Non-pigmented ciliary epithelial cell (primary cell): ENCODE measurements at places on chromosomes 13 and 19.

- peak; percentile 13 for DNase-seq
These were observed 787.7 kb downstream of the UQCRFS1 start for GRCh38 chr19:28425046-28425931.

GRCh38 chr13:96898212-96898611 lies 96.1 kb downstream of the OXGR1 start:
- DNase-seq = peak; percentile 34

DNA sequence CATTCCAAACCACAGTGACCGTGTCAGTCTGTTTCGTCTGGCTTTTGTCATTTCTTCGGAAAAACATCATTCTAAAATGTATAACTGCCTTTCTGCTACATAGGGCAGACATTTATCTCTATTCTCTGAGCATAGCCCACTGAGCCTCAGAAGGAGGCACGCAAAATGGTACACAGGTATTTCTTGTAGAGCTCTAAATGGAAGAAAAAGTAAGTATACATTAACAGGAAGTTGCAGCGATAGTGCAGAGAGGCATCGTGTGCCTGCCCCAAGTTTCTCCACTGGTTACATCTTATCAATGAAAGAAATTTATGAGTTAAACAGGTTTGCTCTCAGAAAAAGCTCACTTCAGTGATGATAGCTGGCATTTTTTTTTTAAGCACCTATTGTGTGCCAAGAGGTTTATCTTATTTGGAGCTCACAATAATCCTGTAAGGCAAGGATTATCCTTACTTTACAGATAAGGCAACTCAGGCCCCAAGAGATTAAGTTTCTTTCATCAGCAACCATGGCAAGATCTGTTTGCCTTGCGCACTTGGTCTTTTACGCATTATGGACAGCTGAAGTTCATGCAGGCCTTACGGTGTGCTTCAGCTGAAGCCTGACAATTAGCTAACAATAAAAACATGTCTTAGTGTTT lies 1.2 kb upstream of the RCBTB2 start:
- DNase-seq = no peak

DNA sequence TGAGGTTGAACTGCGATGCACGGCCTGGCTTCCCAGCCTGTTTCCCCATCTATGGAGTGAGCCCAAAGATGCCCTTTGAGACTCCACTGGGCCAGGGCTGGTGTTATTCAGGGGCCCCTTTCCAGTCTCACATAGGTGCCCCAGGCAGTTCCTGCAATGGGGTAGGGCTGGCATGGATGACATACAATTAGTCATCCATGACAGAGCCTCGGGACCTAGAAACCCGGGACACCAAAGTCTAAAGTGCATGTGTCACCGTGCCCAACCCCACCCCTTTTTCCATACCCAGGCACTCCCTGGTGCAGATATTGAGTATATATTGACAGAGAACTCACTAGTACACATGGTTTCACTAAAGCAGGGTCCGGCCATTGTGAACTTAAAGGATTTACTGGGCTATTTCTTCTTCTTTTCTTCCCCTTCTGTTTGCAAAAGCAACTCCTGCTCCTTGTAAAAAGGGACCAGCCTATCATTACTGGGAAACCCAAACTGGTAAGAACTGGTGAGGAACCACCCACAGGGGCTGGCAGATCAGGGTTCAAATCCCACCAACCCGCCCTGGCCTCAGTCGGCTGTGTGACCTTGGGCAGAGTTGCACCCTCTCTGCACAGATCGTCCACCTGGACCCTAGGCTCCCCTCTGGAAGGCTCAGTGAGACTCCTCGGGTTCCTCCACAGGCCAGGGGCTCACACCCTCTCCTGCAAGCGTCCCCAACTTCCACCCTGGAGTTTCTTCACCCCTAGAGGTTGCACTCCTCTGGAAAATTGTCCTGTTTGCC lies 2.7 kb downstream of the B3GNT3 start:
- DNase-seq = no peak

- DNase-seq = no peak
These were observed at the start of gene CGB7 for GRCh38 chr19:49057636-49058234. Gene CGB7 (minus strand): TSS chr19:49057749. CDS start chr19:49055375, 2,374 bp downstream.

DNA sequence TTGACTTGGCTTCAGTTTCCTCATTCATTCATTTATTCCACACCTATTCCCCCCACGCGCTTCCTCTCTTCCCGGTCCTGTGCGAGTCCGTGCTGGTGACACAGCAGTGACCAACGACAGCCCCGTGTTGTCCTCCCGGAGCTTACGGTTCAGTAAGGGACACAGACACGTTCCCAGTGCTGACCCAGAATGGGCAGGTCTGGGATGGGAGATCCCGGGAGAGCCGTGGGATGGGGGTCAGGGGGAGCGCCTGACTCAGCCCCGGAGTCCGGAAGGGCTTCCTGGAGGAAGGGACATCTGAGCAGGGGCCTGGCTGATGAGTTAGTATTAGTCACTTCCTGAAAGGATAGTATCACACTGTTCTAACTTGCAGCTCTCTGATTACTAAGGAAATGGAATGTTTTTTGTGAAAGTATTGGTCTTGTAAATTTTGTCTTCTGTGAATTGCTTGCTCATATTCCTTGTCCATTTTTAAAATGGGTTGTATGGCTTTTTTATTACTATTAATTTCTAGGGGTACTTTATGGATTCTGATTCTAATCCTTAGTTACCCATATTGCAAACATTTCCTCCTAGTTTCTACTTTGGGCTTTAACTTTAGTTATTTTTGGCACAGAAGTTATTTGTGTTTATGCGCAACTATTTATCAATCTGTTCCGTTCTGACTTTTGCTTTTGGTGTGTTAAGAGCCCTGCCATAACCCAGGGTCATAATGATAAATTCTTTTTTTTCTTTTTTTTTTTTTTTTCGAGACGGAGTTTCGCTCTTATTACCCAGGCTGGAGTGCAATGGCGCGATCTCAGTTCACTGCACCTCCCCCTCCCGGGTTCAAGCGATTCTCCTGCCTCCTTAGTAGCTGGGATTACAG lies 708 bp upstream of the ERCC1 start:
- peak; percentile 90 for DNase-seq

GRCh38 chr13:48976576-48977285 lies 1.0 kb downstream of the FNDC3A start:
- no peak for DNase-seq

GRCh38 chr13:28564030-28564429 lies 69.1 kb upstream of the FLT1 start:
- no peak for DNase-seq

DNA sequence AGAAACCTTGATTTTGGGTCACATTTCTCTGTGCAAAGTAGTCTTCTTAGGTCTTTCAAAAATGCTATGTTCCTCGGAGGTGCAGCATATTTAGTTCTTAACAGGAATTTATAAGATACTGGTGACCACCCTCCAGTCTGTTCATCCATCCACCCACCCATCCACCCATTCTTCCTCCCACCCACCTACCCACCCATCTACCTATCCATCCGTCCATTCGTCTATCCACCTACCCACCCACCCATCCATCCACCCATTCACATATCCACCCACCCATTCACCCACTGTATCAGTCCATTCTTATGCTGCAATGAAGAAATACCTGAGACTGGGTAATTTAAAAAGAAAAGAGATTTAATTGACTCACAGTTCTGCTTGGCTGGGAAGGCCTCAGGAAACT lies 74.9 kb downstream of the KCTD15 start:
- DNase-seq = no peak

DNA sequence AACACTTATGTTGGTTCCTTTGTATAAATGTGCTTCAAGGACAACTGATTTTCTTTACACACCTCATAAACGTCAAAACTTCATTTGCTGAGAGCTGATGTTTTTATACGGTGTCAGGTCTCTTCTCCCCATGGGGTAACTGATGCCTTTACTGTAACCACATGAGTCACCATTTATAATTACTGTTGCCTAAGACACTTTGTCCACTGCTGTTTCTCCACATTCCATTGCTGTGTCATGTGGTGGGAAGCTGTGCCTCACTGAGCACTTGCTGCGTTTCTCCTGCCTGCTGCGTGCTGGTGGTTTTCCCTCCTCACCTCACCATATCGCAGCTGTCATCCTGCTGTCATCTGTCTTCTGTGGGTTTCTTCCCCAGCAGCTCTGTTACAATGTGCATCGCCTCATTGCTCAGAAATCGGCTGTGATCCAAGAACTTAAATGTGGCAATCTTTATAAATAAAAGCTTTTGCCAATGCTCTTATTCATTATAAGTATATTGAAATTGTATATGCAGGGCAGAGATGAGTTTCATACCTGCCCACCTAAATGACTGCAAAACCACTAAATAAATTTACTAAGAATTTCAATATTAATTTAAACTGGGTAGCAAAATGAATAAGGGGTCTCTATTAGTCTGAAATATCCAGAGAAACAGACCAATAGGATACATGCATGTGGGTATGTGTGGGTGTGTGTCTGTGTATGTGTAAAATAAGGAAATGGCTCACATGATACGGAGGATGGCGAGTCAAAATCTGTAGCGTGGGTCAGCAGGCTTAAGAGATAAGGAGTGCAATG lies 547.0 kb upstream of the SLITRK5 start:
- DNase-seq = peak; percentile 99

- no peak for DNase-seq
These were observed 172.6 kb upstream of the ATXN8OS start for GRCh38 chr13:69935043-69935442.

DNA sequence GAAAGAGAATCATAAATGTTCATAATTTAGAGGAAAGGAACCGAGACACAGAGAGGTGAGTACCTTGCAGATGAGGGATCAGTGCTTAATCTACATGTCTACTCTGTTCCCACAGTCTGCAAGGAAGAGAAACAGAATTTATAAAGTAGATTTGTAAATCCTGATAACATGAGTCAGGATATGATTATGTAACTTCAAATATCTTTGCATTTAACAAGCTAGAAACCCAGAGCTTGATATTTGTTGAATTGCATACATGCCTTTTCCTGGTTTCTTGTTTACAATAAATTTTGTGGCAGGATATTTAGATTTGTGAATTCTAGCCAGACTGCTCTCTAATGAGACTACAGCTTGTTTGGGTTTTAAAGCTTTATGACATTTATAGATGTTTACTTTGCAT lies 219.2 kb downstream of the ENOX1 start:
- no peak for DNase-seq

GRCh38 chr13:25910991-25911419 lies 140.8 kb downstream of the SHISA2 start:
- no peak for DNase-seq

GRCh38 chr13:59823486-59823885 lies 340.2 kb downstream of the DIAPH3 start:
- peak; percentile 61 for DNase-seq

- DNase-seq = no peak
These were observed 139.9 kb downstream of the ZAR1L start for GRCh38 chr13:32175307-32175706.
